ENCODE measurements at places on chromosomes 11 and 22.
A peak's percentile ranks its signal among the peaks of the same experiment; 100 is the strongest.

- no peak for DNase-seq
These were observed 95.3 kb upstream of the FGF3 start for GRCh38 chr11:69914286-69915150.

- no peak for DNase-seq
These were observed 182.8 kb downstream of the WNT11 start for GRCh38 chr11:76023236-76024068.

GRCh38 chr22:37562049-37562875, 2.0 kb downstream of the CDC42EP1 start:
- no peak for DNase-seq

DNA sequence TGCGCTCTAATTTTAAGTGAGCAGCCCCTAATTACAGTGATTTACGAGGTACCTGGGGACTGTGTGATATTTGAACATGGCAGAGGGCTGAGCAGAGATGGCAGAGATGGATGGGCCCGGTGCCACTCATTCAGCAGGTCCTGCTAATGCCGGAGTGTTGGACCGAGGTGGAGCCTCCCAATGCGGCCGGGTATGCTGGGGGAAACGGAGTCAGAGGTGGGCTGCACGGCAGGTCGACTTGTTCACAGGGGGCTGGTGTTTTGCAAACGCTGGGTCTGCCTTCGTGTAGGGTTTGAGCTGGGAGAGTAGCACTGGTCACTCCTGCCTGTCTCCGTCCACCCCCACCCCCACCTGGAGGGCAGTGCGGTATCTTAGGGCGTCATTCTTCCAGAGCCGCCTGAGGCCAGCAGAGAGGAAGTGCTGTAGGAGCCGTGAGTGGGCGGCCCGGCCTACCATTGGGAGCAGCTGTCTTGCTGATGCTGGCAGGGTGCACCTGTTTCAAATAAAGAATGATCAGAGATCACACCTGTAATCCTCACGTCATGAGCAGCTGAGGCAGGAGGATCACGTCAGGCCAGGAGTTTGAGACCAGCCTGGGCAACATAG, 122.6 kb downstream of the IGLL1 start:
- no peak for DNase-seq

- no peak for DNase-seq
These were observed 39.3 kb upstream of the TP53I11 start for GRCh38 chr11:44989831-44990566.

DNA sequence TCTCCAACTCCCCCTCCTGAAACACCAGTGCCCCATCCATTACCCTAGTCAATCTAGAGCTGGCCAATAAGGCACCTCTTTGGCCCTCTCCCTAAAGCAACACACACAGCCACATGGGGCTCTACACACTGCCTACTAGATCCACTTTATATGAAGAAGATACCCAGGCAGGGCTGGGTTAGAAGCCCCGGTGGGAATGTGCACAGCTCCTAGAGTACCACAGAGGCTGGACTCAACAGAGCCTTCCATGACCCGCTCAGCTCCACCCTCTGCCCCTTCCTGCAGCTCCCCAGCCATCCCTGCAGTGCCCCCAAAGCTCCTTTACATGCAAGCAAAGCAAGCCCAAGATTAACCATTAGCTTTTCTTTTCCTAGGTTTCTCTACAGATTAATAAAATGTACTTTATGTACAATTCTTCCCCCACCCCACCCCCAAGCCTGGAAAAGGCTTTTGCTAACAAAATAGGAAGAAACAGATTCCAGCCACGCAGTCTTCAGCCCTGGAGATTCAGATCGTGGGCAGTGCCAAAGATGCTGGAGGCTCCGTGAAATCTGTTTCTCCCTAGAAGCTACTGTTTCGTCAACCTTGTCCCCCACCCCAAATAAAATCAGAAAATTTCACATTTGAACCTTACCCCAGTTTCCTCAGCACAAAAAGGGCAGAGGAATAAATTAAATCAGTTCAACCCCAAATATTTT, 51.8 kb downstream of the IGSF9B start:
- DNase-seq, result no peak

DNA sequence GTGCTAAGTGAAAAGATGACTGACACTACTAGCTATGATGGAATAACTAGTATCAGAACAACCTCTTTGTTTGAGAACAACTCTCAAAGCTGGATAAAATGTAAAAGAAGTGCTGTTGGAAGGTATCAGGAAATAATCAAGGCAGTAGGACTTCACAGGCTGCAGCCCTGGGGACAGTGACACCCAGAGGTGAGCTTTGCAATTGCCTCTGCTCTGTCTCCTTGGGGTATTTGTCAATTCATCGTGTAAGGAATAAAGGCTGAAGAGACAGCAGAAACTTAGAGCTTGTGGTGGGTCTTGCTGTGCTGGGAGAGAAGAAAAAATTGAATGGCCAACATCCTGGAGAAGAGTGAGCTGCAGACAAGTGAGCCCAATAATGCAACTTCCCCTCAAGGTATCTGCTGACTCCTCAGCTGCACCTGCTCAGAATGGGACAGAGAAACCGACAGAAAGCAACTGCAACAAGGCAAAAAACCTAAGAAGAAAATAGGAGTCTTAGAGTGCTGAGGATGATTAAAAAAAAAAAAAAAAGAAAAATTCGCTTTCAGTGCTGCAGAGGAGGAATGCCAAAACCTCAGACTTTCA, 141.1 kb downstream of the RCN1 start:
- peak; percentile 10 for DNase-seq

GRCh38 chr11:85772695-85773094, 38.2 kb downstream of the SYTL2 start:
- DNase-seq, result no peak

- no peak for DNase-seq
These were observed 73.1 kb upstream of the CRYBB3 start for GRCh38 chr22:25126510-25126909.

GRCh38 chr11:45922425-45923082, at the start of gene LARGE2:
LARGE2 (plus strand) TSS chr11:45922656; CDS start chr11:45922883, 227 bp downstream.
- DNase-seq, result no peak

- DNase-seq, result no peak
These were observed 24.6 kb downstream of the SDHAF2 start for GRCh38 chr11:61454520-61454919.

DNA sequence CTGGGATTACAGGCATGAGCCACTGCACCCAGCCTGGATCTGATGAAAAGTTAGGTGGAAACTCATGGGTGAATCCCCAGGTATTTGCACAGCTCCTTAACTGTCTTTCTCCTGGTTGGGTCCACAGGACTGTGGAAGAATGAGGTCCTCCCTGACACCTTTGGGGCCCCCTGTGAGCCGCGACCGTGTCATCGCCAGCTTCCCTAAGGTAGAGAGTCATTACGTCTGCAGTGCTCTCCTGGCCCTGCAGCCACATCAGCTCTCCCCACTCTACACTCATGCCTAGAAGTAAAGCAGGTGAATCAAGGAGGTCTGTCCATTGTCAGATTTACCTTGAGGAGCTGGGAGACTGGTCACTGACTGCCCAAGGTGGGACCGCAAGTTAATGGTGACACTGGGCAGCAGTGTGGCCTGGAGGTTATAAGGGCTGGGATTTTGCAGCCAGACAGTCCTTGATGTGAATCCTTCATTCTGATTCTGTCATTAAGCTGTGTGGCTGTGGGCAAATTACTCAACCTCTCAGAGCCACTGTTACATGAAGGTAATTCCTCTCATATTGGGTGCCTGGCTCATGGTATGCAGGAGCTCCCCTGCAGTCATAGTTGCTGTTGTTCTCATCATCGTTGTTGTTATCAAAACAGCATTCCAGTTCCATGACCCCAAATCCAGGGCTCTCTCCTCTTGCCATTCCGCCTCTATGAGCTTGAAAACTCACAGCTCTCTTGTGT, 1.4 kb downstream of the RAB36 start:
- no peak for DNase-seq

- no peak for DNase-seq
These were observed 256.1 kb upstream of the PLET1 start for GRCh38 chr11:112516755-112517154.

DNA sequence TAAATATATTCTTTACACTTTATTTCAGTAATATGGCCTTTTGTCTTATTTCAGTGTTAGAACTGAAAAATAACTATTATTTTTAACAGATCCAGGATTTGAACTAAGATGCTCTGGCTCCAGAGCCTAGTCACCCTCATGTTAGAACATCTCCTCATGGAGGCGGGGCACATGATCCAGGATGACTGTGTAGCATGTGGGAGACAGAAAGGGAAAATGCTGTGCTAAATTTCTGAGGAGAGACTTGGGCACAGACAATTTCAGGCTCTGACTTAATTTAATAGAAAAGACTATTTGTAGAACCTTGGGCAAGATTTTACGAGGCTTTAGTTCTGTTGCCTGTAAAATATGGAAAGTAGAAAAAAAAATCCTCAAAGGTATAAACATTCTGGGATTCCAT, 24.1 kb downstream of the CTSC start:
- peak; percentile 57 for DNase-seq

GRCh38 chr11:67027943-67028542, 5.1 kb downstream of the SYT12 start:
- no peak for DNase-seq

DNA sequence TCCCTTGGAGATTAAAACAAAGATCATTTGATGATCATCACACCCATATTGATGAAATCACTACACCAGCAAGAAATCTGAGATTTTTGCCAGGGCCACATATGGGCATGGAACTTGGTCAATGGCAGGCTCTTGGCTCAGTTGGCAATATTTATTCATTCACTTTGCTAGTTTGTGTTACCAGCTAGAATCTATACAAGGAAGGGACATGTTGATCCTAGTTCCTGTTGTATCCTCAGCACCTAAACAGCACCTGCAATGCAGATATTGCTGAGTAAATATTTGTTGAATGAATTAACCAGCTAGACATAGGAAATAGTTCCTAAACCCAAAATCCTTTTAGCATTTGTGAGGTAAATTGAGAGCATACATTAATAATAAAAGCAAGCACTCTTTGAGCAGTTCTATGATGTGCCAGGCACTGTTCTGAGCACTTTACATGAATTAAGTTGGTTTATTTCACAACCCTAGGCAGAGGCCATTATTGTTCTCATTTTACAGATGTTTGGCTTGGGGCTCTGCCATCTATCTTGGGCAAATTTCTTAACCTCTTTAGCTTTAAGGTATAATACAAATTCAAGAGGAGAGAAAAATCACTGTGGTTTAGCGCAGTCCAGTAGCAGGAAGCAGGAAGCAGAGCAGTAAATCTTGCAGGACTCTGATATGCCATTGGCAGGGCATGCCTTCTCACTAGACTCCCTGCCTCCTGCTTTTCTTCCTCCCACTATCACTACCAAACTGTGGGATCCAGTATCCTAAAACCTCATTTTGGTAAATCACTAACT, 1.6 kb downstream of the TRIM68 start:
- no peak for DNase-seq

DNA sequence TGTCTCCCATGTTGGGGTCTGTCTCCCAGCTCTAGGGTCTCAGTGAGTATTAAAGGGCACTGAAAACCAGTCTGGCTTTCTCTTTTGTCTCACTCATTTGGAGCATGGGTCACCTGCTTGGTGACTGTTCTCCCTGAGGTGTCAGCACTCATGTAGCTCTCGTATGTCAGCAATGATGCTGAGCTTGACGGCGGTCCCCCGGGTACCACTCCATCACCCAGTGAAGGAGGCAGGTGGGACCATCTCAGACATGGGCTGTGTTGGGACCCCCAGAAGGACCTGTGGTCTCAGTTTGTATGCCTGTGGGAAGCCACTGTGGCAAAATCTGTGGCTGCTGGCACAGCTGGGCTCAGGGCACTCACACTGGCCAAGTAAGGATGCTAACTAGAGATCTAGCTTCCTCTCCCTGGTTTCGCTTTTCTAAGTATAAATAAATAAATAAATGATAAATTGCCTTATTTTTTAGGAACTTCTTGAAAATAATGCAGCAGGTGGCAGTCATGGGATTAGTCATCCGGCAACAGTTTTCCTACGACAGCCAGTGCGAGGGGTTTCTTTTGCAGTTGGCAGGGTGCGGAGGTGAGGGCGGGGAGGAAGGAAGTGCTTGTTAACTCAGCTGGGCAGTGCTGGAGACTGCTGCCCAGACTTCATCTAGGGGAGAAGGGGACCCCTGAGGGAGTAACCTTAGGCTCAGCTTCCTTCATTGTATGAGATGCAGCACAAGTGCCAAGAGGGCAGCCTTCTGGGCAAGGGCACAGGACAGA, 48.8 kb downstream of the OSBP2 start:
- peak; percentile 28 for DNase-seq

GRCh38 chr11:54944211-54944610, 237.6 kb downstream of the OR4A5 start:
- no peak for DNase-seq

GRCh38 chr11:60679879-60680278, 19.5 kb upstream of the MS4A8 start:
- no peak for DNase-seq

GRCh38 chr11:124581817-124582216, 12.0 kb downstream of the OR8A1 start:
- DNase-seq, result no peak

DNA sequence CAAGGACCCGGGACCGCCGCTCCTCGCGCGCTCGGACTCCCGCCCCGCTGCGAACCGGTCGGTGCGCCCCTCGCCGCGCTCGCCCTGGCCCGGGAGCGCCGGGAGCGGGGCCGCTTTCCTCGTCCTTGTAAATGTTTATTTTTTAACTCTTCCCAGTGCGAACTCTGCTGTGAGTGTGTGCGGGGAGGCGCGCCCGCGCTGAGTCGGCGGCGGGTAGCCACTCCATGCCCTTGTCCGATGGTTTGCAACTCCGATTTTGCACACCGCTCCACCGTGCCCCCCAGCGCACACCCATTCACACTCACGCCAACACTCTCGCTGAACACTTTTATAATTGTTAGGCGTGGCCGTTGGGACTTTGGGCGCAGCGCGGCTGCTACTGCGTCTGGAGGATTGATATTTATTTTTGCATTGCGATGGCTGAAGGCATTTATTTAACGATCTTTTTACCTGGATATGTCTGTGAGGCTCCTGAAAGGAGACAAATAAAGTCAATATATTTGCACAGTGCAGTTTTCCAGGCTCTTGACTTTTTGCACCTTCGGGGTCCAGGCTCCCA, 1.0 kb downstream of the C11orf96 start:
- DNase-seq, result no peak

DNA sequence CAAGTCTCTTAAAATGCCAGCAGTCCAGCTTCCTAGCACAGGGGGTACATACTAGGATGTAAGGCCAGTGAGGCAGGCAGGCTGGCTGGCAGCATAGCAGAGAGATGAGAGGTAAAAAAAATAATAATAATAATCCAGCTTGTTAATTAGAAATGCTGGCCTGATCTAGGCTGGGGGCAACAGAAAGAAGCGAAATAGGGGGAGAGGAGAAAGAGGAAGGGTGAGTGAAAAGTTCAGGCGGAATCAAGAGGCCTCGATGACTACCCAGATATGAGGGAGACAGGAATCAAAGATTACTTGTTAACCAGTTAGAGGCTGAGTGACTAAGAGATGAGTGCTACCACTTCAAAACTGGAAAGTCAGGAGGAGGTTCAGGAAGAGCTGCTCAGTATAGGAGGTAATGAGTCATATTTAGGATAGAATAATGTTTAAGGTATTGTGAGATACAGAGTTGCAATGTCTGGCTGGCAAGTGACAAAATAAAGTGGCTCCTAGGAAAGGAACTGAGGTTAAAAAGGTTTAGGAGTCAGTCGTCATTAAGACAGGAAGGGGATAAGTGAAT, 2.8 kb downstream of the ALKBH8 start:
- peak; percentile 40 for DNase-seq
